A172 (cell line): ENCODE measurements at places on chromosomes 6 and 20.
A peak's percentile ranks its signal among the peaks of the same experiment; 100 is the strongest.

GRCh38 chr6:9095729-9096128 is 660.4 kb upstream of the SLC35B3 start:
- DNase-seq: no peak

DNA sequence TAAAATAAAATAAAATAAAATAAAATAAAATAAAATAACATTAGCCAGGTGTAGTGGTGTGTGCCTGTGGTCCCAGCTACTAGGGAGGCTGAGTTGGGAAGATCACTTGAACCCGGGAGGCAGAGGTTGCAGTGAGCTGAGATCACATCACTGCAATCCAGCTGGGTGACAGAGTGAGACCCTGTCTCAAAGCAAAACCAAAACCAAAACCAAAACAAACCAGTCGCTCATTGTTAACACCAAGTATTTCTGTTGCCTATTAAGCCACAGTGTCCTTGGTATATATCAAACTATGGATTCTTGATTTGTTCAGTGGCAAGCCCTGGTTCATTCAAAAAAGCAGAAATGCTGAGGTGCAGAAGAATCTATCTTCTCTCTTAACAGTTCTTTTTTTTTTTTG is 65.7 kb downstream of the PYGB start:
- DNase-seq: no peak

GRCh38 chr6:154500769-154501577 is 9.5 kb downstream of the CNKSR3 start:
- DNase-seq: no peak

- DNase-seq: peak; percentile 58
Observed at GRCh38 chr20:40008177-40008576, 680.9 kb downstream of the MAFB start.

DNA sequence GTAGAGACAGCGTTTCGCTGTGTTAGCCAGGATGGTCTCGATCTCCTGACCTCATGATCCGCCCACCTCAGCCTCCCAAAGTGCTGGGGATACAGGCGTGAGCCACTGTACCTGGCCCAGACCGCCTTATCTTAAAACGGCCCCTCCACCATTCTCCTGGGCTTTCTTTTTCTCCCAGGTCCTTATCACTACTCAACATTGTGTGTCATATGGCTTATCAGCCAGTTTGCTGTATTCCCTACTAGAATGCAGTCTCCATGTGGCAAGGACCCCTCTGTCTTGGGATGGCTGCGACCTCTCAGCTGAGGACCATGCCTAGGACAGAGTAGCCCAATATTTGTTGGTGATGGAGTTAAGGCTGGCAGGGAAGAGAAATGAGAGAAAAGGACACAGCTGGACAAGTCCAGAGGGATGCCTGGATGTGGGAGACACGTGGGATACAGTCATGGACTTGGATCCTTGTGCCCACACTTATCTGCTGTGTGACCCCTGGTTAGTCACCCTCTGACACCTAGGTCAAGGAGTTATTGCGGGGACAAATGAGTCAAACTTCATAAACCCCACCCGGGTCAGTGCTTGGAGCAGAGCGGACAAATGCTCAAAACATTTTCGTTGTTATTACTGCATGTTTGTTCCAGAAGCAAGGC is 24.0 kb downstream of the ADA start:
- DNase-seq: no peak
